ENCODE measurements at places on chromosomes 2 and 18.

DNA sequence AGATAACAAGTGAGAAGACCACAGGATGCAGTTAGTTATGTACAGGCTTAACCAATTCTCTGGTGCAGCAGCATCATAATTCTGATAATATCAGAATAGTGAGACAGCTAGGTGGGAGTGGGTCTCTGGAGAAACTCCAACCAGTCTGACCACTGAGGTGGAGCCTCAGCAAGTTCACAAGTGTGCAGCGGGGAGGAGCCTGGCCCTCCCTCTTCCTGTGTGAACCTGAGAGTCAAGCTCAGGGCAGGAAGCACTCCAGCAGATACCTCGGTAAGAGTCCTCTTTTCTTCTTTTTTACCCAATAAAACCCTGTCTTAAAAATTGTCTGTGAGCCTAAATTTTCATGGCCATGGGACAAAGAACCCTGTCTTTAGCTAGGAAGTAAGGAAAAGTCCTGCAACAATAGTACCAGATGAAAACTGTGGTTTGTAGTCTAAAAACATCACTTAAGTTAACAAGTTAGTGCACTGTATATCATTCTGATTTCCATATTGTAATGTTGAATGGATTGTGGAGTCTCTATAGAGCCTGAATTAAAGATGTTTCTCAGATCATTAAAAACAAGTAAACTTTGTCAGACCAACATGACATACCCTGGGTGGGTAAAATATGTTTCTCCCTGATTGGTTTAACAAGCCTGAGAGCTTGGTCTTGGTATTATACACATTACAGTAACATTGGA, 370.8 kb downstream of the TMEM182 start:
- no peak for DNase-seq

- DNase-seq: no peak
Observed at GRCh38 chr2:158962074-158962473, 6.4 kb upstream of the TANC1 start.

DNA sequence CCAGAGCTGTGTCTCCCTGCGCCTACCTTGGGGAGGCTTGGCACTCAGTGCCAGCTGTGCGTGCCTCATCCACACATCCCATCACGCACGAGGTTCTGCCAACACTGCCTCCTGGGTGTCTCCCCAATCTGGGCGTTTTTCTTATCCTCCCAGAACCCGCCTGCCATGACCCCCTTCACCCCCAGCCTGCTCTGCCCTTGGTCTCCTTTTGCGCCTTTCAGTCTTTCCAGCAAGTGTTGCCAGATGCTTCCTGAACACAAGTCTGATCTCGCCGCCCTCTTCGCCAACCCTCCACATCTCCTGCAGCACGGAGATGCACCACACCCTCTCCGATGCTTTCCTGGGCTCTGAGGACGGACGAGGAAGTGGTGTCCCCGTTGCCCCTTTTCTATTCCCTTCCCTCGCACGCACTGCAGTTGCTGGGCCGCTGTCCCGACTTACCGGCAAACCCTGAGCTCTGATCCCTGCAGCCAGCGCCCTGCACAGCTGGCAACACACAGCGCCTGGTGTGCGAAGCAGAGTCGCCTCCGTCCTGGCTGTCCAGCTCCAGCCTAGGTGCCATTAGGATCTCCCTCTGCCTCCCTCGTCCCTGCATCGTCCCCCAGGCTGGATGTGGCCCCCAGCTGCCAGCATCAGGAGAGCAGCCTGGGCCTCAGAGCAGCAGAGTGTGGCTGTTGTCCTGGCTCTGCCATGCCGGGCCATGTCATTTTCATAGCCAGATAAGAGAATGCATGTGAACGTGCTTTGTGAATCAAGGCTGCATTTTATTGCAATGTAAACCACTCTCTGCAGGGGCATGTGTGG, 22.6 kb upstream of the ALLC start:
- DNase-seq: no peak

DNA sequence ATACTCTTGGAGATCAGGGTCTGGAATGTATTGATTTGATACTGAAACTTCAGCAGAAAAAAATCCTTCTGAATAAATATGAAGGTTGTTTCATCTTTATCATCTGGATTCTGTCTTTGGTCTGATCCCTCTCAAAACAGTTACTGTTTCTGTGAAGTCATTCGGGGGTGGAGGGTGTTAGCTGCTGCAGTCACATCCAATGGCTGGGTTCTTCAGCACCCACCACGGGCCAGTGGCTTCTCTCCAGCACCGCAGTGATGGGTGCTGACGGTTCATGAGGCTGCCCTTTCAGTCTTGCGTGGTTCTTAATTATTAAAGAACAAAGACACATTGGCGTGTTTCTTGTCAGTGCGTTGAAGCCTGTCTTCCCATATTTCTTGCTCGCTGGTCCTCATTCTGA, 148.0 kb downstream of the LDLRAD4 start:
- no peak for DNase-seq

GRCh38 chr2:25388491-25388890, 46.8 kb upstream of the DNMT3A start:
- DNase-seq: no peak

DNA sequence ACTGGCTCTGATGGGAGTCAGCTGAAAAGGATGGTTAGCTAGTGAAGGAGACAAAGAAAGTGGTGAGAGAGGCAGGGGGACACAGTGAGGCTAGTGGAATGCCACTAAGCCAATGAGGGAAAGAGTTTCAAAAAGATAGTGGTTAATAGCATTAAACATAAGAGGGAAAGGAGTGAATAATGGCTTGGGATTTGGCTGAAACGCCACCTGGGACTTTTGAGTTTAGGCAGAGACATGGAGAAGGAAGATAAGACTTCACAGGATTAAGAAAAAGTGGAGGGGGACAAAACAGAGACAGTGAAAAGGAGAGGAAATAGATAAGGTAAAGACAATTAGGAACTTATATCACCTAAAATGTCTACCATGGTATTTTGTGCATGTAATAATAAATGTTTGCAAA, 6.9 kb downstream of the CD28 start:
- no peak for DNase-seq

DNA sequence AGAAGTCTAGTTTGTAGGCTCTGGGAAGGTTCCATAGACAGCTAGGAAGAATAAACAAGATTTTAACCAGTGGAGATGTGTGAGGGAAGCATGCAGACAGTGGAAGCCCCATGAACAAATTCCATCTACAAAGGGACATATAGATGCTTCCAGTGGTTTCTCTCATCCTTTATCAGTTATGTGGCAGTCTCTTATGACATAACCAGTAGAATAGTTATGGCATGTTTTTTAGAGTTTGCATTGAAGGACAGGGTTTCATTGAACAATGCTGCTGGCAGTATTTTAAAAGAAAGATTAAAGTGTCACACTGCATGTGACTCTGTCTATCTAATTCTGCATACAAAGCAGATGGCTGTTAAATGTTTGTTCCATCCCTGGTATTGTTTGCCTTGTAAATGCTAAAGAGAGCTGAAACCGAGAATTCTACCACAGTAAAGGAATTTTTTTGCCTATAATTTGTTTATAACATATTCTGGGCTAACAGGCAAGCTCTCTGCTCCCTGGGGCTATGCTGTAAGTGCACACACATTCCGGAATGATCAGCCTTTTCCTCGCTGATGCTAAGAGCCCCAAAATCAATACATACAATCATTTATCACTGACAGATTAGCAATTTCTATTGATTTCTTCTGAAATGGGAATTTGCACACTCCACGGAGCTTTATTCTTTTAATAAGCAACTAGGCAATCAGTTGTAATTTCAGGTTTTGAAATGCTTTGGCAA, 76.8 kb upstream of the PELI1 start:
- DNase-seq: no peak

DNA sequence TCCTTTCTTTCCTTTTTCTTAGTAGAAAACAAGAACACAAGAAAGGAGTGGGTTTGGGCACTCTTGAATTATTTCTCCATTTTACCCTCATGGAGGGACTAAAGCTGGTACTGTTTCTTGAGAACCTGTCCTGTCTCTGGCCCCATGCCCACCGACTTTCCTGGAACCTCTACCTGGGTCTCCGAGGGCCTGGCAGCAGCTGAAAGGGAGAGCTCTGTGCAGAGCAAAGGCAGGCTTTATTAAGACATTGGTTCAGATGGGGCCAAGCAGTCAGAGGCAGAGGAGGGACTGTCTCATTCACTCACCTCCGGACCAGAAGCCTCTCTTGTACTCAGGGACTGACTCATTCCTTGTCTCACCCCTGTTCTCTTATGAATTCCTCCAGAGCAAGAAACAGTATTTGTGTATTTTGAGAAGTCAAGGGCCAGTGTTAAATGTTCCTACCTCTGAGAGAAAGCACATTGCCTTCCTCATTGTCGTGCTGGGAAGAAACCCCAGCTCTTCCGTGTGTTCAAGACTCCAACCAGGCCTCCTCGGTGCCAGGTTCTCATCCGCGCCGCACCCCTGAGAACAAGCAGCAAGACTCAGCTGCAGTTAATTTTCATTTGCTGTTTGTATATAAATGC, 201.9 kb upstream of the NT5C1B start:
- DNase-seq: no peak

GRCh38 chr2:218323526-218324472, 31.5 kb upstream of the TMBIM1 start:
- DNase-seq: no peak

GRCh38 chr18:4096486-4096885, 358.6 kb downstream of the DLGAP1 start:
- no peak for DNase-seq

DNA sequence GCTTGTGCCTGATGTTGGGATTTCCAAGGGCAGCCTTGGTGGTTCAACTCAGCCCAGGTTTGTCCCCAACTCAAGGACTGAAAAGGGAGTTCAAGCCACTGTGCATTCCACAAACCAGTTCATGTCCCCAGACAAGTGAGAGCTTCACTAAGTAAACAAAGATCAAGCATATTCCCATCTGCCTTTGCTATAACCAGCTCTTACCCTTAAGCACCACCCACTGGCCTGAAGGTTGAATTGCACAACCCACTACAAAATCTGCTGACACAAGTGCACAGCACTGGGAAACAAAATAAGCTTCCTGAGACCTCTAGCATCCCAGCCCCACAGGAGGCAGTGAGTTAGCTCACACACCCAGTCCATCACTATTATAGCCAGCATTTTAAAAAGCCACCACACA, 516.7 kb downstream of the NR4A2 start:
- no peak for DNase-seq

GRCh38 chr2:191533693-191534180, 144.2 kb upstream of the NABP1 start:
- no peak for DNase-seq

DNA sequence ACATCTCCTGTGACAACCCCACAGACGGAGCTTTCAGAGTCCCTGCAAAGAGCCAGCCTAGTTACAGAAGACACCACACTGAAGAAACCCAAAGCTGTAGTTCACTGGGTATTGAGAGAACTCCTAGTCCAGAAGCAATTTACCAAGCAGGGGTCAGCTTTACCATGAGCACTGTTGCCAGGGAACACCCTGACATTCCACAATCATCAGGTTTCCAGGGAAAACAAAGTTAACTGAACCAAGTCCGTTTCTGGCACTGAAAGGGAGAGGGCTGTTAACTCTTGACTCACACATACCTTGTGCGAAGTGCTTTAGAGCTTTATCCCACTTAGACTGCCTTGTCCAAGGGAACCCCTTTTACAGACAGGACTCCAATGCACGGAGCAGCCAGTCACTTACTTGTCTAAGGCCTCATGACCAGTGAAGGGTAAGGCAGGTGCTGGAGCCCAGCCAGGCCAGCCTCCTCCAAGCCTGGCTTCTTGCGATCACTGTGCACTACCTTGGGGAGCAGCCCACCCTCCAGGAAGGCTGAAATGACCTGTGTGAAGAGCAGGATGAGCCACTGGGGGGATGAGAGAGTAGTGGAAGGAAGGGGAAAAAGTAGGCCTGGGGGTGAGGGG, 53.9 kb downstream of the REEP1 start:
- DNase-seq: no peak

DNA sequence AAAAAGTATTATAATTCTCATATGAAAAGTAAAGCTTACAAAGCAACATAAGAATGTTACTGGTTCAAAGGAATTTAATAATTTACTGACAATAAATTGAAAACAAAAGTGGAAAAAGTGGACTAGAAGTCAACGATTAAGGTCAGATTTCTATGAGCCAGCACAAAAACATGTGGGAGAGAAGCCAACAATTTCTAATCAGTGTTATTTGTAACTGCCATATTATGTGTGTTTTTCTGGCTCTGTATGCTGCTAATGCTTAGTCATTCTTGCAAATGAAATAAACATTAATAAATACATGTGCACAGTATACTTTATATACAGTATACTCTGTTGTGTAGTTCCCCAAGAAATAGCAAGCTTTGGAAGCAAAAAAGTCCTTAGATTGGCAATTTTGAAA, 301.3 kb upstream of the RGPD4 start:
- no peak for DNase-seq

DNA sequence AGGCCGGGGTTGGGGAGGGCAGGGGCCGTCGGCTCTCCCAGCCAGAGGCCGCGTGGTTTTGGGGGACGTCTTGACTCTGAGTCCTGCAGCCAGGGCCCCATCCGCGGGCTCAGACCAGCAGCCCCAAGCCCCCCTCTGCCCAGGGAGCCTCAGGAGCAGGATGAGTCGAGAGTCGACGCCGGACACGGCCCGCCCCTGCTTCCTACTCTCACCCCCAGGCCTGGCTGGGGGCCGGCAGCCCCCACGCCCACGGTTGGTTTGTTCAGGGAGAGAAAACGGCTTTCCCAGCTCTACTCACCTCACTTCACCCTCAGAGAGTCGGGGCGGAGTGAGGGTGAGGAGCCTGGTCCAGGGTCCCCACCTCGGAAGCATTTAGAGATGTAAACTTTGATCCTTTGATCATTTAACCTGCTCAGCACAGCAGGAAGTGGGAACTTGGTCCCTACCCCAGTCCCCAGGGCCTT, 6.9 kb downstream of the SNORC start:
- DNase-seq: no peak

DNA sequence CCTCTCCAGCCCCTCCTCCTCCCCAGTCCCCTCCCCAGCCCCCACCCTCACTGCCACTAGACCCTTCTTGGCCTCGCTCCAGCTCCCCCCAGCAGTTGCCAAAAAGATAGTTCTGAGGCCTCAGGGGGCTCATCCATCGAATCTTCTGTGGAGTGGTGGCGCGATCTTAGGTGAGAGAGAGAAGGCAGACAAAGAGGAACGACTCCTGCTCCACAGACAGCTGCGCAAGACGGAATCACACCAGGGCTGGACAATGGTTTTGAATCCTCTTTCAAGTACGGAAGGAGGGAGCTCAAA, 68.1 kb downstream of the LAMA3 start:
- no peak for DNase-seq

DNA sequence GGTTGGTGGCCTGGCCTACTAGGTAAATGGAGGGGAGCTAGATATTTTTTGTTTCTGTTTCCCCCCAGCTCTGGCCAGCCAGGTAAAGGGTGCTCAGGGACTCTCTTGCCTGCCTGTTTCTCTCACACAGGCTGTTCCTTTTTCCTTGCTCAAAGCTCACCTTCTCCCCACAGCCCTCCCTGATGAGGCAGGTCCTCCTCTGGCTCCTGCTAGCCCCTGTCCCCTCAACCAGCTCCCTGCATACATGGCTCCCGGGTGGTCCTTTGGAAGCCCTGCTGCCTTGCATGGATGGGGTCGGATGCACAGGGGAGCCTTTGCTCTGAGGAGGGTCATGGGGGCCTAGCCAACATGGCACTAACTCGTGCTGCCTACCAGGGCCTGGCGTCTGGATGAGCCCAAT, 27.8 kb downstream of the DYSF start:
- DNase-seq: no peak
